ENCODE measurements at places on chromosomes 3 and 15. TPM values are rescaled to one million over a fixed set of nuclear protein-coding genes. Genes with fewer than 3 reads are reported as not detected.
A peak's percentile ranks its signal among the peaks of the same experiment; 100 is the strongest.

DNA sequence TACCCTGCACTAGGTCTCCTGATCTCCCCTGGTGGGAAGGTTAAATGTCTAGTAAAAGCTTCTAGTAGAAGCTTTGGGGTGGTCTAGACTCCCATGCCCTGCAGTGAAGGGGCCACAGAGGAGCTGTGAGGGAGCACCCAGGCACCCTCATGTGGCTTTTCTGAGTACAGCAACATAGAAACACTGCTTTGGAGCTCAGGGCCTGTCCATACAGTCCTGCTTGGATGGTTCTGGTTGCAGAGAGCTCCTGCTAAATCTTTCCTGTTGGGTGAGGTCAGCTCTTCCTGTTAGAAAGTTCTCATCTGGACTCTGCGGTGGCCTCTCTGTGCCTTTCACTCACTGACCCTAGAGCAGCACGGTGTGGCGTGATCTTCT is 47.8 kb downstream of the GPD1L start:
- no peak overlapping the region for H3K27ac ChIP-seq
- H3K4me3 ChIP-seq = no peak overlapping the region
- H3K27me3 ChIP-seq = no peaks in the 10 kb centered on the region
- no peaks in the 10 kb centered on the region for H3K4me1 ChIP-seq
- no peak for DNase-seq

GRCh38 chr3:95705786-95706418 is 1108.5 kb upstream of the EPHA6 start:
- peak overlapping the region; percentile 47 for H3K4me3 ChIP-seq
- no peaks in the 10 kb centered on the region for H3K36me3 ChIP-seq
- peak; percentile 42 for DNase-seq
- no peaks in the 10 kb centered on the region for H3K4me1 ChIP-seq
- H3K27ac ChIP-seq = no peak overlapping the region

DNA sequence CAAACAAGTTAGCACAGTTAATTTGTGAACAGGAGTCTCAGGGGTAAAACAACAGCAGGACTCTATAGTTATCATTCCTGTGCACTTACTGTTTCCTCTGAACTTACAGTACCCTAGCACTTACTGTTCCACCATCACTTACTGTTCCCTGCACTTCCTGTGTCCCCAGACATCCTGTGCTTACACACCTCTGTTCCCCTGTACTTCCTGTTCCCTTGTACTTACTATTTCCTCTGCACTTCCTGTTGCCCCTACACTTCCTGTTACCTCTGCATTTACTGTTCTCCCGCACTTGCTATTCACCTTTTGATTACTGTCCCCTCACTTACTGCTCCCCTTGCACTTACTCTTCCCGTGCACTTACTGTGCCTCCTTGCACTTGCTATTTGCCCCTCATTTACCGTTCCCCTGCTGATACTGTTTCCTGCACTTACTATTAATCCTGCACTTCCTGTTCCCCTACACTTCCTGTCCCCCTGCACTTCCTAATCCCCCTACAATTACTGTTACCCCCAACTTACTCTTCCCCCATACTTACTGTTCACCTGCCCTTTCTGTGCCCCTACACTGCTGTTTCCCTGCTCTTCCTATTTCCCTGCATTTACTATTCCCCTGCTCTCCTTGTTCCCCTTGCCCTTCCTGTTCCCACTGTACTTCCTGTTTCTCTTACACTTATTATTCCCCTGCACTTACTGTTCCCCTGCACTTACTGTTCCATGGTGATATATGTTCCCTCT is 30.3 kb downstream of the TPRA1 start:
- no peak overlapping the region for H3K4me3 ChIP-seq
- peaks cover 2% of the 10 kb centered on the region for H3K27me3 ChIP-seq
- no peak for DNase-seq
- H3K27ac ChIP-seq = no peak overlapping the region

GRCh38 chr3:153734777-153735551 is 386.2 kb upstream of the ARHGEF26 start:
- H3K36me3 ChIP-seq = no peaks in the 10 kb centered on the region
- no peaks in the 10 kb centered on the region for H3K27me3 ChIP-seq
- H3K4me3 ChIP-seq = no peak overlapping the region
- H3K27ac ChIP-seq = no peak overlapping the region
- no peak for DNase-seq

Gene C3orf22
- total RNA-seq = not detected
